HCT116 (cell line): ENCODE measurements at places on chromosomes 2 and 18. TPM values are rescaled to one million over a fixed set of nuclear protein-coding genes. Genes with fewer than 3 reads are reported as not detected.

The NT5C1B gene
- total RNA-seq = not detected

The DSG4 gene
- 0.07 TPM for total RNA-seq

The TMEM200C gene
- not detected for total RNA-seq

The CPLX4 gene
- total RNA-seq = not detected

The DPP4 gene
- 3.6 TPM for total RNA-seq

- no peaks in the 10 kb centered on the region for H3K27me3 ChIP-seq
- DNase-seq = no peak
- H3K27ac ChIP-seq = no peak overlapping the region
- no peaks in the 10 kb centered on the region for H3K4me1 ChIP-seq
- H3K36me3 ChIP-seq = no peaks in the 10 kb centered on the region
- no peak overlapping the region for H3K4me3 ChIP-seq
Observed at GRCh38 chr2:12979066-12979465, 262.3 kb downstream of the TRIB2 start.

DNA sequence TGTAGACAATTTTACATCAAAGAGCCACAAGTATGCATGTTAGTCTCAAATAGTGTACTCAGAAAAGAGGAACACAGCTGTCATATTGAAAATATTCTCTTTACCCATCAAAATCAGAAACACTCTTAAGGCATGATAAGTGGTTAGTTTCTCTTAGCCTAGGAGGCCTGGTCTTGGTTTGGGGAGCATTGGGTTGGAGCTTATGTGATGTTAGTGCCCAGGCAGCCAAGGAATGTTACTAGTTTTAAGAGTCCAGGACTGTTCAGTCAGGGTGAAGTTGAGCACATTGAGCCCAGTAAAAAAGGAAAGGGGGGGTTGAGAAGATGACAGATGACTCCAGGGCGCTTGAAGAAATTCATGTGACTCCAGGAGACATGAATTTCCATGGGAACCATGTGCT lies 340.6 kb downstream of the HRH4 start:
- no peaks in the 10 kb centered on the region for H3K36me3 ChIP-seq
- H3K4me1 ChIP-seq = no peaks in the 10 kb centered on the region
- H3K27me3 ChIP-seq = no peaks in the 10 kb centered on the region
- no peak for DNase-seq
- no peak overlapping the region for H3K4me3 ChIP-seq

DNA sequence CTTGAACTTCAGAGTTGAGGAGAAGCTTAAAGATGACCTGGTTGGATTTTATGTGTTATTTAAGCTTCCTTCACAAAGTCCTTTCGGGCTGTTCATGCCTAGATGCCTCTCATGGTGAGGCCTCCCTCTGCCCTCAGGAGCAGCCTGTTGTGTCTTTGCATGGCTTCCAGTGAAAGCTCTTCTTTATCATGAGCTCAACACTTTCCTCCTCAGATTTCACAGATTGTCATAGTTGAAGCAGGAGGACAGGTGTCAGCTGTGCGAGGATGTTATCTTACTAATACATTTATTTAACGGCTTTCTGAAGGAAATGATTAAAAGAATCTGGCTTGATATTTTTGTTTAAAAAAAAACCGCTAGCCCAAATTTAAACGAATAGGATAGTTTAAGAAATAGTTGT lies 48.8 kb upstream of the ITSN2 start:
- H3K36me3 ChIP-seq = no peaks in the 10 kb centered on the region
- no peaks in the 10 kb centered on the region; the same call in 1 of the 2 replicates for H3K4me1 ChIP-seq
- no peaks in the 10 kb centered on the region for H3K27me3 ChIP-seq

DNA sequence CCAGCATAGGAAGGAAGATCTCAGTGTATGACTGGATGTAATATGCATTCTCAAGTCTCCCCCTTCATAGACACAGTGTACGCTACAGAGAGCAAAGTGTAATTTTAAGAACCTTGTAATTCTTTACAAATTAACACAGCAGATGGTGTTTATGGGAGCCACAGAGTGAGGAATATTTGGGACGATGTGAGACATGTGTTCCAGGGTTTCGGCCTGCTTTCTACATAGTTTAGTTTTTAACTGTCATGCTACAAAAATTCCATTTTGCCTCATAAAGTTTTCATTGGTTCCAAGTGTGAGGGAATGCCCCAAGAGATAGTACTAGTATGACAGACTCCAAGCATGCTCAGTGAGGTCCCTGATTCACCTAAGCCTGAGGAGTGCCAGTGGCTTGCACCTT lies 76.2 kb upstream of the LRRTM1 start:
- no peaks in the 10 kb centered on the region for H3K27me3 ChIP-seq
- no peak overlapping the region for H3K4me3 ChIP-seq
- H3K27ac ChIP-seq = no peak overlapping the region
- H3K36me3 ChIP-seq = no peaks in the 10 kb centered on the region
- no peaks in the 10 kb centered on the region for H3K4me1 ChIP-seq
- no peak for DNase-seq

GRCh38 chr2:39723946-39724827 lies 54.9 kb downstream of the THUMPD2 start:
- H3K4me3 ChIP-seq = no peak overlapping the region
- no peaks in the 10 kb centered on the region for H3K36me3 ChIP-seq
- H3K27me3 ChIP-seq = 0 out of 2 replicates have a peak, but pooled peaks cover 7% of the 10 kb centered on the region

- H3K4me3 ChIP-seq = no peak overlapping the region
- H3K36me3 ChIP-seq = no peaks in the 10 kb centered on the region
Observed at GRCh38 chr2:210188755-210189154, 17.5 kb upstream of the KANSL1L start.

DNA sequence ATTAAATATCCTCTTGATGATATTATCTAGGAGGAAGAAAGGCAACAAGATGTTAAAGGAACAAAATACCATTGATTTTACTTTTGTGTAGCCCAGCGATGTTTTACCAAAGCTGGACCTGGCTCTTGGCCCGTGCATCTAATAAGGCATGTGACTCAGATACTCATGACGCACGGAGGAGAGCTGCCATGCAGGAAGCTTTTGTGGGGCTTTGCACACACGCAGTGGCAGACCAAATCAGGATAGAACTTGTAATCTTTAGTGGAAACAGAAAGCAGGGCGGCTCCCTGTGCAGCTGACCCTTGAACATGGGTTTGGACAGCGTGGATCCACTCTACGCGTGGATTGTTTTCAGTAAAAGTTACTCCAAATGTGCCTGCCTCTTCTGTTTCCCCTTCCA lies 190.0 kb downstream of the NAPG start:
- no peak for DNase-seq
- H3K27me3 ChIP-seq = peaks cover 61% of the 10 kb centered on the region
- H3K4me3 ChIP-seq = no peak overlapping the region
- no peaks in the 10 kb centered on the region for H3K36me3 ChIP-seq
- H3K4me1 ChIP-seq = no peaks in the 10 kb centered on the region

- peaks cover 18% of the 10 kb centered on the region for H3K4me1 ChIP-seq
- no peaks in the 10 kb centered on the region for H3K36me3 ChIP-seq
- no peaks in the 10 kb centered on the region for H3K27me3 ChIP-seq
- H3K27ac ChIP-seq = 0 out of 2 replicates have a peak overlapping the region, but pooled peaks have one; percentile 12
- peak overlapping the region; percentile 24; the same call in 1 of the 2 replicates for H3K4me3 ChIP-seq
Observed at GRCh38 chr2:46073540-46074046, 223.6 kb upstream of the EPAS1 start.

- H3K4me1 ChIP-seq = no peaks in the 10 kb centered on the region
- DNase-seq = no peak
- H3K36me3 ChIP-seq = no peaks in the 10 kb centered on the region
- no peak overlapping the region for H3K27ac ChIP-seq
- H3K27me3 ChIP-seq = no peaks in the 10 kb centered on the region
Observed at GRCh38 chr2:151052850-151053660, 208.6 kb downstream of the RBM43 start.

DNA sequence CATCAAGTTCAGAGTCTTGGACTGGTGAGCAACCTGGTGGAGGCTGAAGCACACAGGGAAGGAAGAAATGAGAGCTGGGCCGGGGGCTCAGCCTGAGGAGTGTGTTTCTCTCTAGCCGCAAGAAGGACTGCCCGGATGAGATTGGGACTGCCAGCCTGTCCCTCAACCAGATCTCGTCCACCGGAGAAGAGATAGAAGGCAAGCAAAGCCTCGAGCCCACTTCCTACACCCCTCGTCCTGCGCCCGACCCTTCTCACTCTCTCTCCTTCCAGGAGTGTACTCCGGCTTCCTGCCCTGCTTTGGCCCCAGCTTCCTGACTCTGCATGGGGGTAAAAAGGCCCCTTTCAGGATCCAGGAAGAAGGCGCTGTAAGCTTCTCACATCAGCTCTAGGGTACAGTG lies 26.2 kb downstream of the FER1L5 start:
- no peak for DNase-seq
- H3K4me1 ChIP-seq = peaks cover 11% of the 10 kb centered on the region
- no peak overlapping the region for H3K27ac ChIP-seq

DNA sequence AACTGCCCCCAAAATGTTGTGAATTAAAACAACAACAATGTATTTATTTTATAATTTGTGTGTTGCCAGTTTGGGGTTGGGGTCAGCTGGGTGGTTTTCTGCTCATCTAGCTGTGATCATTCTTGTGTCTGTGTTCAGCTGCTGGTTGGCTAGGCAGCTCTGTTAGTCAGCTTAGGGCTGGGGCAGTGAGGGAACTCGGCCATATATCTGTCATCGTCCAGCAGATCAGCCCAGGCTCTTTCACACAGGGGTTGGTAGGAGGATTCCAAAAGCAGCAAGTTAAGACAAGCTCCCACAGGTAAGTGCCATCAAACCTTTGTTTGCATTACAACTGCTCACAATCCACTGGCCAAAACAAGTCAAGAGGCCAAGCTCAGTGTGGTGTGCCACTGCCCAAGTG lies 121.5 kb downstream of the LPIN1 start:
- peaks cover under 1% of the 10 kb centered on the region; the same call in 1 of the 2 replicates for H3K27me3 ChIP-seq
- no peak for DNase-seq
- H3K36me3 ChIP-seq = no peaks in the 10 kb centered on the region
- no peaks in the 10 kb centered on the region for H3K4me1 ChIP-seq

DNA sequence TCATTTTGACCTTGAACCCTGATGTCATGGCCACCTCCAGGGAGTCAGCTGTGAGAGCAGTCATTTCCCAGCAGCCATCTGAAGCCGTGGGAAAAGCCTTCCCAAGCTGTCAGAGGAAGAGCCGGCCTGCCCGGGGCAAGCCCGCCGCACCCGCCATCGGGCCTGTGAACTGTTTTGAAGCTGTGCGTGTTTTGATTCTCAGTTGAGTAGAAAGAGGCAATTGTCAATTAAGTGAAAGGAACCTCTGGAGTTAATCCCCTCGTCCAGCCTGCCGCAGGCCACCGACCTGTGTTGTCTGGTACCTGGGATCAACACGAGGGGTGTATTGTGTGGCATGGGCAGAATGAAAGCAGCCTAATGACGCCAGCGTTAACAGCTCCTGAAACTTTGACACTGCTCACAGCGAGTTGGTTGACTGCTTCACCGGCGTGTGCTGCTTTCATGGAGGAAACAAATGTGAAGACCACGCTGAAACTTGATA lies 318.4 kb downstream of the AGAP1 start:
- no peak overlapping the region for H3K27ac ChIP-seq
- peaks cover 12% of the 10 kb centered on the region; the same call in 1 of the 2 replicates for H3K36me3 ChIP-seq
- no peak overlapping the region for H3K4me3 ChIP-seq
- H3K27me3 ChIP-seq = no peaks in the 10 kb centered on the region
- no peak for DNase-seq
- H3K4me1 ChIP-seq = no peaks in the 10 kb centered on the region

DNA sequence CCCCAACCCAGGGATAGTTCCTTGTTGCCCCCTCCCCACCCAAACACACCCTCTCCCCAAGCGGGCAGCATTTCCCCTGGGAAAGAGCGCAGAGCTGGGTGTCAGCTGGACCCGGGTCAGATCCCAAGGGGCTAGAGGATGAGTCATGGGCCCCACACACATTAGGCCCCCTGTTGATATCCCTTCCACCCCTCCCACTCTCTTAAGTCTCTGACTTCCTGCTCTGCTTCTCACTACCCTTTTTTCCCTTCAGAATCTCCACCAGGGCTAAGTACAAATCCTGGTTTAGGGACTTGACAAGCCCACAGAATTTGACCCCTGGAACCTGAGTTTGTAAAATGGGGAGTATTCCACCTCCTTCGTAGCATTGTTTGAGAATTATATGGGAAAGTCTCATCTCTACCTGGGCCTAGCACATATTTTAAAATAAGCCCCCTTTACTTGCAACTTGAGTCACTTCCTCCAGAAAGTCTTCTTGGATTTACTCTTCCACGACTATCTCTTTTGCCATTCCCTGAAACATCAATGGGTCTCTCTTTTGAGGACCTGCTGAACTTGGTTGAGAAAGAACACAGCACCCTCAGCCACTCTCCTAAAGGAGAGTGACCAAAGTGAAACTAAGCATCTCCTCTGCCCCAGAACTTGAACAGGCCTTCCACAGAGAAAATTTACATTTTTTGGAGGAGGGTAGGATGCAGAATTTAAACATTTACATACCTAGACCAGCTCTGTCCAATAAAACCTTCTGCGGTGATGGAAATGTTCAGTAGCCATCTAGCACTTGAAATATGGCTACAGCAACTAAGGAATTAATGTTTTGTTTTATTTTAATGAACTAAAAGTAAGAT lies 4.7 kb downstream of the RTKN start:
- no peak overlapping the region for H3K4me3 ChIP-seq
- no peaks in the 10 kb centered on the region for H3K27me3 ChIP-seq
- H3K4me1 ChIP-seq = peaks cover 8% of the 10 kb centered on the region; the same call in 1 of the 2 replicates
- peaks cover 4% of the 10 kb centered on the region; the same call in 1 of the 2 replicates for H3K36me3 ChIP-seq
- H3K27ac ChIP-seq = no peak overlapping the region

- DNase-seq = no peak
- no peaks in the 10 kb centered on the region for H3K4me1 ChIP-seq
- no peak overlapping the region for H3K27ac ChIP-seq
- no peak overlapping the region for H3K4me3 ChIP-seq
Observed at GRCh38 chr18:79750980-79751571, 46.7 kb upstream of the KCNG2 start.

GRCh38 chr2:53403792-53404413 lies 363.7 kb upstream of the CHAC2 start:
- DNase-seq = peak; percentile 74
- H3K27ac ChIP-seq = no peak overlapping the region
- H3K4me3 ChIP-seq = peak overlapping the region; percentile 4; the same call in 1 of the 2 replicates

GRCh38 chr18:58993260-58993659 lies 128.6 kb downstream of the ZNF532 start:
- DNase-seq = no peak
- H3K4me1 ChIP-seq = peaks cover 4% of the 10 kb centered on the region; the same call in 1 of the 2 replicates
- no peak overlapping the region for H3K27ac ChIP-seq

DNA sequence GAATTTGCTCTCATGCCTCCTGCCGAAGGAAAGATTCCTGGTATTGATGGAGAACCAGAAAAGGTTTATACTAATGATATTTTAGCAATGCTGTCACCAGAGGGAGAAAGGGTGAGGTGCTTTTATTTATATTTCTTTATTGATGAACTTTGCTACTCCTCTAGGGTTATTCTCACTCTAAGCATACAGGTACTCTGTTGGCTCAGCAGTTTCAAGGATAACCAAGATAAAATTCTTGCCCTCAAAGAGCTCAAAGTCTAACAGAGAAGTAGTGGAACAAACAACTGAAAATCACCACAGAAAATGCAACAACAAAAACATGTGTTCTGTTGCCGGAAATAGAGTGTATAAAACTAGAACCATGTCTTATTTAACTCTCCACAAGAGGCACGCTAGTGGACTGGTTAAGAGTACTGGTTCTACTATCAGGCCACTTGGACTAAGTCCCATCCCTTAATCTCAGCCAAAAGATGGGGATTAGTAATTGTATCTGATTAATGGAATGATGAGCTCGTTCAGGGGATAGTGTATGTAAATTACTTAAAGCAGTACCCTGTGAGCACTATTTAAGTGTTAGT lies 103.6 kb downstream of the DNAH6 start:
- no peak overlapping the region for H3K27ac ChIP-seq
- DNase-seq = no peak
- H3K36me3 ChIP-seq = no peaks in the 10 kb centered on the region
- no peaks in the 10 kb centered on the region for H3K4me1 ChIP-seq
